ENCODE measurements at places on chromosomes 11 and 22. TPM values are rescaled to one million over a fixed set of nuclear protein-coding genes. Genes with fewer than 3 reads are reported as not detected.

DNA sequence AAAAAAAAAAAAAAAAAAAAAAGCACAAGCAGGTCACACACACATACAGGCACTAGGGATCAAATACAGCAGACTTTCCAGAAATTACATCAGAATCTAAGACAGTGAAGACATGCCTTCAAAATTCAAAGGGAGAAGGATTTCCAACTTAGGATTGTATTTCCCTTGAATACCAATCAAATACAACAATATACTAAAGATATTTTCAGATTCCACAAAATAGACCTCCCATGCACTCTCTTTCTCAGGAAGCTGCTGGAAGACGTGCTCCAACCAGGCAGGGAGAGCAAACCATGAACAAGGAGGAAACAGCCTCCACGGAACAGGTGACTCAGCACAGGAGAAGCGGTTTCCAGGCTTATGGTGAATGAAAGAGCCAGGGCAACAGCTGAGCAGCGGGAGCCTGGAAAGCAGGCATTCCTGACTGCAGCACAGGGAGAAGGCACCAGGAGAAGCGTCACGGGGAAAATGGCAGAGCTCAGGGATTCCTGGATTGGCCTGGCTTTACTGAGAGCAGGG is 32.0 kb downstream of the TMEM184B start:
- DNase-seq, result no peak

The SMTNL1 gene
- polyA plus RNA-seq, result 0.40 TPM

GRCh38 chr11:44868021-44868420 is 82.7 kb downstream of the TP53I11 start:
- DNase-seq, result no peak

The OR51I1 gene
- not detected for polyA plus RNA-seq

DNA sequence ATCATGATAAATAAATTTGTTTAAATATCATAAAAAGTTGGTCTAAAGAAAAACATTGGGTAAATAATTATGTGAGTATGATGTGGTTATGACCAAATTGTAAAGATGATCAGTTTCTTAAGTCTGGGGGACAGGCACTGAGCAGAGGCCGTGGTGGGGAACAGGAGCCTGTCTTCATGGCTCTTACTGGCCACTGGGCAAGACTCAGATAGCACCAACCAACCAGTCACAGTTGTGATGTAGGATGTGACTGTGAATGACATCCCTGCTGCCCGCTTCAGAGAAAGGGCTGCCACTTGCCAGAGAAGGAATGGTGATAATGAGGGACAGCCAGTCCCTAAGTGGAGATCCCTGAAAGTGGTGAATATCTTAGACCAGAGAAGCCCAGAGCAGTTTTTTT is 7.0 kb downstream of the PTPRJ start:
- DNase-seq, result no peak

DNA sequence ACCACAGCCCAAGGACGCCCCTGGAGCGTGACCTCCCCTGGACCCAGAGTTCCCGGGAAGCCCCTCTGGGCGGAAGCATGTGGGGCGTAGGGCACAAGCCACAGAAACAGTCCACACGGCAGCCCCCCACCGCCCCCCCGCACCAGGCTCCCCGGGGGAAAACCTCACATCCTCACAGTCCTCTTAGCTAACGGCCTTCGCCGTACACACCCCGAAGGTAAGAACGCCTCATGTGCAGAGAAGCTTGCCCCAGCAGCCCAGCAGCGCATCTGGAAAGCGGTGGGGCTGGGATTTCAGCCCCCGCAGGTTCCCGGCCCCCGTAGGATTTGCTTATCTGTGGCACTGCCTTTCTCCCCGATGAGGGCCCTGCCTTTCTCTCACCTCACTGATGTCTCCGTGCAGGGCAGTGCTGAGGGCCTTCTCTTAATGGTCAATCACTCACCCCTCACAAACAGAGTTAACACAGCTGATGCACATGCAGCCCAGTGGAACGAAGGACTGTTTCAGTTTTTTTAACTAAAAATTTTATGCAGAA is 309.2 kb downstream of the BRD1 start:
- DNase-seq, result no peak

GRCh38 chr22:37047006-37047405 is 4.5 kb upstream of the KCTD17 start:
- no peak for DNase-seq

DNA sequence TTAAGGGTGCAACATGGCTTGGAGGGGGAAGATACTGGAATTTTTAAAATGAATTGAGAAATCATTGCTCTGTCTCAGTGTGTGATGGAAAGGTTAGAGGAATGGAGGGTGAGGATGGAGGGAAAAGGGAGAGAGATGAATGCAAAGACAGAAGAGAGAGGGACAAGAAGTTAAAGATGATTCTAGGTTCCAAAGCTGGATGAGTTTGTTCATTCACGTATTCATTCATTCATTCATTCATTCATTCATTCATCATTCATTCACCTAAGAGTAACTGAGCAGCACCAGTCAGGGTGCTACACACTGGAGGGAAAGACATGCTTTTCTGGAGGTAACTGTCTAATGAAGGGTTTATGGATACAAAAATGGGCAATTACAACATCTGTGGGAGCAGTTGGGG is 209.2 kb downstream of the GRIK4 start:
- no peak for DNase-seq

- peak; percentile 52 for DNase-seq
Observed at GRCh38 chr11:10405865-10406592, 49.0 kb upstream of the AMPD3 start.

DNA sequence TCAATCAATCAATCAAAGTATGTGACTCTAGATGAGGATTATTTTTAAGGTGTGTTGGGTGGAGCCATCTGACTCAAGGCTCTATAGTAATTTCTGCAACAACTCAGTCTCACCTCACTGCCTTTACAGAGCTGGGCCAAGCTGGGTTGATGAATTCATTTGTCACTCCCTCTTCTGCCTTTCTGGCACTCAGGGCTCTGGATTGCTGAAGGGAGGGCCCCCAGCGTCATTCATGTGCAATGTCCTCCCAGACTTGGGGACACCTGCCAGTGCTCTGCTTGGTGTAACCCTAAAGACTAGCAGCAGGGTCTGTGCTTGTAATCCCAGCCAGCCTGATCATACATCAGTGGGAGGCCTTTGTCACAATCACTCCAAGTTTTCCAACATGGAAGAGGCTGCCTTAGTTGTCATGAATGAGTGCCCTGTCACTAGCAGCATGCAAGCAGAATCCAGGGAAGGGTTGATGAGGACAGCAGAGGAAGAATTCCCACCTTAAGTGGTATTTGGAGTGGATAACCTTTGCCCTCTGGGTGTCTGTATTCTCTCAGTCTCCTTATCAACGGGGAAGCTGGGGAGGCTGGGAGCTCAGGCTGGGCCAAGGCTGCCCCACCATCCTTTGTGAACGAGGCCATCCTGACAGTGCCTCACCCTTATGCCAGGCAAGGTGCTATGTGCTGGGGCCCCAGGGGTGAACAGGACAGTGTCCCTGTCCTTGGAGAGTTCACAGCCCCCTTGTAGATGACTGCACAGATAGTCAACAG is 2.0 kb upstream of the TP53I11 start:
- DNase-seq, result no peak

GRCh38 chr22:45493286-45493771 is 9.4 kb upstream of the FBLN1 start:
- no peak for DNase-seq

- DNase-seq, result no peak
Observed at GRCh38 chr11:36235750-36236149, 53.5 kb downstream of the COMMD9 start.

The HEPN1 gene
- polyA plus RNA-seq, result not detected

- no peak for DNase-seq
Observed at GRCh38 chr11:21634956-21635355, 557.9 kb upstream of the ANO5 start.

DNA sequence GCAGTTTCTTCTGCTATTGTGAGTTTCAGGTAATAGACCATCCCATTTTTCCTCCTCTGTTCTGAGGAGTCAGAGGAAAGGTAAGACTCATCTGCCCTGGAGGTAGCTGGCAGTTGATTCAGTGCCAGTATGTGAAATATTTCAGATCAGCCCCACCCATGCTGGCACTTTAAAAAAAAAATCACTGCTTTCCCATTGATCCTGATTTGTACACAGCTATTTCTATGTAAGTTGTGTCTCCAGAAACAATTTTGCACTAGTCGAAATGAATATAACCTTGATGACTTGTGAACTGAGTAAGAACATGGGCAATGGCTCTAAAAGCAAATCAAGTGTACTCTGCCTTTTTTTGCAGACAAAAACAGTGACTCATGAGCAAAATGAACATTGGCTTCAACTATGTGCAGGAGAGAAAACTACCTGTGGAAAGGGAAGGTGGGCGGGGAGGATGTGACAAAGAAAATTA is 82.0 kb upstream of the OR5AK2 start:
- no peak for DNase-seq

DNA sequence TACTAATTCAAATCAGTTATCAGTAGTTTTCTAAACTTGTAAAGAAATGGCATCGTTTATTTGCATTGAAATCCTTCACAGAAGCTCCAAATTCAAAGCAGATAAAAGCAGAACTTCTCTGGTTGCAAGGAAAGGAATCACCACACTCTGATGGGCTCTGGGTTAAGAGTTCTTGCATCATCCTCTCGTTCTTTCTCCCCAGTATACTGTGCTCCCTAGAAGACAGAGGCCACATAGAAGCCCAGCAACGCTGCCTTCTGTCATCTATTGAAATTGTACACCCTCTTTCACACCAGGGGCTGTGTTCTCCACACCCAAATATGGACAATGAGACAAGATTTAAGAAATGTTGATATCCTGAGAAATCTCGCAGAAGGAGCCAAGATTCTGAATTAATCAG is 29.3 kb downstream of the FAT3 start:
- DNase-seq, result no peak

GRCh38 chr11:116857936-116858335 is 20.5 kb upstream of the APOA1 start:
- DNase-seq, result no peak

DNA sequence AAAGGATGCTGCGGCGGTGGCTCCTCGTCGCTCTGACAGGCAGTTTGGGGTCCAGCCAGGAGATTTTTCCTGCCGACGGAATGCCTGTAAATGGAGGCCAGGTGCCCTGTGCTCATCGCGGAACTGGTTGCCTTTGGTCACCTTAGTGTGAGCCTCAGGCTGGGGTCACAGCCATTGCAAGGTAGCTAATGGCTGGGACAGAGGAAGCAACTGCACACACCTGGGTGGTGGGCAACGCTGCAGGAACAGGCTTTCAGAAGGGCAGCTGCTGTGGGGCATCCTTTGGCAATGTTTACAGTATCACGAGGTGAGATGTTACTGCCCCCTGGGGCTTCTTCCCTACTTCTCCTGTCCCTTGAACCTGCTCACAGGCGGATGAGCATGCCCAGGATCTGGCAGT is 205.5 kb downstream of the GRIK4 start:
- DNase-seq, result no peak

GRCh38 chr22:50074056-50074455 is 11.2 kb downstream of the MLC1 start:
- DNase-seq, result no peak

GRCh38 chr11:81165164-81165563 is 1568.5 kb downstream of the FAM181B start:
- no peak for DNase-seq

GRCh38 chr11:70935006-70935768 is 317.2 kb downstream of the SHANK2 start:
- DNase-seq, result no peak

- DNase-seq, result no peak
Observed at GRCh38 chr11:66332371-66333219, 3.6 kb downstream of the RIN1 start.
